ENCODE measurements at places on chromosomes 3 and 15.

GRCh38 chr15:47803767-47804166 lies 86.5 kb downstream of the SEMA6D start:
- no peak for DNase-seq

- no peak for DNase-seq
These were observed 133.8 kb upstream of the MCTP2 start for GRCh38 chr15:94097552-94097951.

- no peak for DNase-seq
These were observed 5.5 kb upstream of the TSPAN3 start for GRCh38 chr15:77076323-77076915.

- no peak for DNase-seq
These were observed 245.4 kb downstream of the ZIC4 start for GRCh38 chr3:147160984-147161383.

DNA sequence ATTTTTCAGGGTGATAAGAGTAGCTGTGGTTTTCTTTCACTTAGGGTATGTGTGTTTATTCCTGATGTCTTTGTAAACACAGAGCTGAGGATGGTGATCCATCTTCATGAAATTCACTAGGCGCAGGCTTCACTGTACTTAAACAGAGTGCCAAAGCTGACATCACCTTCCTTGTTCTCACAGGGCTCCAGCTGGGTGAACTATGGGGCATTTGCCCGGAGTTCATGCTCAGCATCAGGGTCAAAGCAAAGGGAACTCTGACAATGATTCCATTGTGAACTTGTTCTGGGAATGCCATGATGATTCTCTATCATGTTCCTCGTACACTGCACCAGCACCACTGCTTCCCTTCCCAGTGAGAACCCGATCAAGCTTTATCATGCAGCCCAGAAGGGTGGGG lies 184.8 kb upstream of the P2RY1 start:
- DNase-seq = no peak

- no peak for DNase-seq
These were observed 35.1 kb downstream of the USP3 start for GRCh38 chr15:63539521-63539920.

- DNase-seq = no peak
These were observed 233.3 kb downstream of the TIGIT start for GRCh38 chr3:114527036-114527644.

- no peak for DNase-seq
These were observed 652.3 kb upstream of the KCNMB2 start for GRCh38 chr3:177883957-177884356.

GRCh38 chr3:190051641-190052040 lies 69.1 kb downstream of the P3H2 start:
- DNase-seq = no peak

DNA sequence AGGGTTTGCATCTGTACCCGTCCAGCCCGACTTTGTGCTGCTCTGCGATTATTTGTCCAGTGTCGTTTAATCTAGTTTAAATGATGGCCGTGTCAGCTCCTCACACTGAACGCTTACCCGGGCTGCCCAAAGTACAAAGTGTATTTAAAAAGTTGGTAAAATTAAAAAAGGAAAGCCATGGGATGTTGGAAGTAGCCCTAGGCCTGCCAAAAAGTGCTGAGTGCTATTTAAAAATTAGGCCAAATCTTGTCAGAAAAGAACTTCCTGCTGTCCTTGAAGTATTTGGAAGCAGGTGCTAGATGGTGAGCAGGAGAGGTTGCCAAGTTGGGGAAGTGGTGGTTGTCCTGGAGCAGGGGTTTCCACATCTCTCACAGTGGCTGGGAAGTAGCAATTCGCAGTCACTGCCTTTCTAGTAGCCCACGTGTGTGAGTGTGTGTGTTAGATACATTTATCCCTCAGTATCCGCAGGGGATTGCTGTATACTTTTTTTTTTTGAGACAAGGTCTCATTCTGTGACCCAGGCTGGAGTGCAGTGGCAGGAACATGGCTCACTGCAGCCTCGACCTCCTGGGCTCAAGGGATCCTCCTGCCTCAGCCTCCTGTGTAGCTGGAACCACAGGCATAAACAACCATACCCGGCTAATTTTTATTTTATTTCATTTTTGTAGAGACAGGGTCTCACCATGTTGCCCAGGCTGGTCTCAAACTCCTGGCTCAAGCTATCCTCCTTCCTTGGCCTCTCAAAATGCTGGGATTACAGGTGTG lies 664 bp downstream of the PPCDC start:
- no peak for DNase-seq

DNA sequence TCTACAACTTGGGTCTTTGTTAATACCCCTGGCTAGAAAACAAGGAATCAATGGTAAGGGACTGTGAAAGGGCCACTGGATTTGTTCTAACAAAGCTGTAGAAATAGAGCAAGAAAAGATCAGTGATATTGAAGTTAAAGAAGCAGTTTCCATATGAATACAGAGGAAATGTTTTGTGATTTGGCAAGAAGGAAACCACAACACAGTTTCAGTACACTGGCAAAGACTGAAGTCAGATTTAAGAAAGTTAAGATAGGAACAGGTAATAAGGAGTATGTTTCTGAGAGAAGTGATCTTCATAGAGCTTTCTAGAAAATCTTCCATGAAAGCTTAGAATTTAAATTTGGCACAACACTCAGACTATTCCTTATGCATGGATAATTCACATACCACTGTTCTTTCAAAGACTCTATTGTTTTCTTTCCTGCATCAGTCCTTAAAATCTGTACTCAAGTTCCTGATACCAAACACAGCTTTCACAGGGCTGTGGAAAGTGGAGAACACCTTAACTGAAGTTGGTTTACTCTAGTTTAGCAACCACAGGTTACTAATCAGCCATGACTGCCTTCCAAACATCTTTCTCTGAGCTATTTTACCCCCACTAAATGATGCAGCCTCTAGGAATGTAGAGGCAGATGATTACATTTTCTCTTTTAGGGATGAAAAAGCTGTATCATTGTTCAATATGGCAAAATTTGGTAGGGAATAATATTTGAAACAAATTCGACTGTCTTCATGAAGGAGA lies 32.4 kb upstream of the ALCAM start:
- DNase-seq = no peak

DNA sequence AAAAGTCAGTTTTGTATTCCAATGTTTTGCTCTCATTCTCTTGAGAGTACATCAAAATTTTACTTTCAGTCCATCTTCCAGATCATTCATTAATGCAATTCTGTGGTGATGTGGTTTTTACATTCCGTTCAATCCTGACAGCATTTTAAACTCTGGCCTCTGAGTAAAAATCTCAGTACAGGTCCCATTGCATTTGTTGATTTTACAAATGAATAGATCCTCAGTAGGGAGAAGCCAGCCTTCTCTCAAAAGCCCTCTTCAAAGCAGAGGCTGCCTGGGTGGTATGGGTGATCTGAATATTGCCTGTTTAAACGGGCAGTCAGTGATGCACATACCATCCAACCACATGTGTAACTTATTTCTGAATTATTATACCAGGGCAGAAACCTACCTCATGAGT lies 72.5 kb upstream of the TSC22D2 start:
- DNase-seq = no peak

GRCh38 chr15:98865397-98866339 lies 141.9 kb downstream of the PGPEP1L start:
- DNase-seq = peak; percentile 87

DNA sequence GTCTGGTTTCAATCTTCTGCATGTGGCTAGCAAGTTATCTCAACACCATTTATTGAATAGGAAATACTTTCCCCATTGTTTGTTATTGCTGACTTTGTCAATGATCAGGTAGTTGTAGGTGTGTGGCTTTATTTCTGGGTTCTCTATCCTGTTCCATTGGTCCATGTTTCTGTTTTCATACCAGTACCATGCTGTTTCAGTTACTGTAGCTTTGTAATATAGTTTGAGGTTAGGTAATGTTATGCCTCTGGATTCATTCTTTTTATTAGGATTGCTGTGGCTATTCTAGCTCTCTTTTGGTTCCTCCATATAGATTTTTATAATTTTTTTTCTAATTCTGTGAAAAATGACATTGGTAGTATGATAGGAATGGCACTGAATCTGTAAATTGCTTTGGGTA lies 58.3 kb downstream of the LRRC49 start:
- DNase-seq = no peak

- no peak for DNase-seq
These were observed 10.4 kb upstream of the RTP1 start for GRCh38 chr3:187186801-187187421.

- no peak for DNase-seq
These were observed 10.7 kb downstream of the KNSTRN start for GRCh38 chr15:40392986-40393948.

DNA sequence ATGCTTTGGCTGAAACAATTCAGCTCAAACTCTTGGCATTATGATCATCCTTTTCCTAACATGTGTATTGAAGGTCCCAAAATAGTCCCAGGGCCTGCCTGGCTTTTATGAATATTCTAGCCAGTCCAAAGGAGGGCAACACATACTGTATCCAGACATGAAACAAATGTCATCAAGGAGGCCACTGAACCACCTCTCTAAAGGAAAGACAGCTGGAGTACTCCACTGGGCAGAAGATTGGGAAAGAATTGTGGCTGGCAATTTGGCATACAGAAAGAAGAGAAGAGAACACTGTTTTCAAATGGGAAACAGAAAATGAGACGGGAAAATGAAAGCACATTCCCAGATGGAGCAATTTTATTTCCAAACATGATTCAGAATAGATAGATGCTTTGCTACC lies 80.6 kb downstream of the NCEH1 start:
- no peak for DNase-seq

DNA sequence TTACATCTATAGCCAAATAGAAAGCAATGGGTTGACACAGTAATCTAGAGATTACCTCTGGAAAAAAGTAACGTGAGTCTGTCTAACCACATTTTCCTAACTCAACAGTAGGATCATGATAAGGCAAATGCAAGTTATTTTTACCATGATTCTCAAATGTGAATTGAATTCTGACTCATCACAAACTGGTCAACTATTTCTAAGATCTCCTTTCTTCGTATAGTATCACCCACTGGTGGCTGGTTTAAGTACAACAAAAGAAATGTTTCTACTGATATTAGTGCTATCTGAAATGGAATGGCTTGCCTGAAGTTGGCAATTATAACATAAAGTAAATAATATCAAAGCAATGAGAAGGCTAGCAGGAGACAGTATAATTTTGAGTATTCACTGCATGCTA lies 102.2 kb downstream of the ABI3BP start:
- DNase-seq = no peak

- DNase-seq = peak; percentile 93
These were observed 80.6 kb downstream of the FBXL22 start for GRCh38 chr15:63677778-63678177.

GRCh38 chr15:60520013-60520824 lies 41.3 kb upstream of the ICE2 start:
- no peak for DNase-seq

- DNase-seq = no peak
These were observed 195.9 kb upstream of the LRRN1 start for GRCh38 chr3:3603351-3603750.

GRCh38 chr3:50454481-50455070 lies 48.9 kb downstream of the CACNA2D2 start:
- DNase-seq = no peak

DNA sequence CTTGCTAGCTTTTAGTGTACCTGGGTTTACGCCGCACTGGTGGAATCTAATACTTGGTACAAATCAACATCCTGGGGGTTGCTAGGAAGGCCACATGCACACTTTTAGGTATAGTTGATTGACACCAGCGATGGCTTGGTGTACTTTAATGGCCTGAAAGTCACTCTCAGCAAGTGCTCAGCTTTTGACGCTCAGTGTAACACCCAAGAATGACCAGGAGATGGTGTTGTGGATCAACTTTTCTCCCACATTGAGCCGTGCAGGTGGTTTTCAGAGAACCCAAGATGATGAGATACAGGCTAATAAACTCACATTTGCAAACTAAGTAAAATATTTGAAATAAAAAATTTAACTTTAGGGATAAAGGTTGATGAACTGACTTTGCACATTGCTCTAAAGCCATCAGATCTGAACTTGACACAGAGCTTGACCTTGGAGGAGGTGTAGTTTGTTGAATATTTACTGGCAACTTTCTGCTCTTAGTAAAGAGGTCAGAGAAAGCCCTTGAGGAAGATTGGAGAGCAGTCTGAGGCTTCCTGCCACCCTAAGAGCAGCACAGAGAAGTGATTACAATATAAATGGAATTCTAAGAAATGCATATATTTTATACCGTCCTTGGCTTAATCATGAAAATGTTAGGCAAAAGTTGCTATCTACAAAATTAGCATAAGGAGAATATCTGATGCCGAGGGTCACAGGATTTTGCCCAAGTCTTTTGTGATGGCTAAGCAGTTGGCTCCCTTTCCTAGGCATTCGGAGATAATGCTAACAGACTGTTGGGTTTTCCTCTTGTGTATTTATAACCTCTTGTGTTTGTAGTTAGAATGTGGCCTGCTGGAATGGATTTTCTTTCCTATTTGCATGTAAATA lies 143.4 kb upstream of the RASGRP1 start:
- peak; percentile 70 for DNase-seq

DNA sequence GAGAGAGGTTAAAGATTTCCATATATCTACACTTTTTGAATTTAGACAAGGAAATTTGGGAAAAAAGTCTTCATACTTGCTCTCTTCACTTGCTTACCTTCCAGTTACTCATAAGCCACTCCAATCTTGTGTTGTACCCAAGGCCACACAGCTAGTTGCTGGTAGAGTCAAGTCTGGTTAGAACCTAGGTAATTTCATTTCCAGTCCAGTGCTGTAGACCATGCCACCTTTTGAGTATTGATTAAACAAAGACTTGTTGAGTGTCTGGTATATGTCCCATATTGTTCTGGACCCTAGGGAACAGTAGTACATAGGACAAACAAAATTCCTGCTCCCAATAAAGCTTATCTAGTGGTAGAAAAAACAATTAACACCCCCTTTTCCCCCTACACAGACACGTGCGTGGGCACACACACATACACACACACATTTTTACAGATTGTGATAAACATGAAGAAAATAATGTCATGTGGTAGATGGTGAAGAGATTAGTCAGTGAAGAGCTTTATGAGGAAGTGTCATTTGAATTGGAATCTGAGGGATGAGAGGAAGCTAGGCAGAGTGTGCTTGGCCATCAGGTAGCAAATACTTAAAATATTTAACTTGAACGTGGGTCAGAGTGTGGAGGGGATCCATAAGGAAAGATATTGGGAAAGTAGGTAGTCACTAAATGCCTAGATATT lies 2.1 kb downstream of the CMC1 start:
- no peak for DNase-seq

GRCh38 chr3:138260611-138261010 lies 69.0 kb downstream of the NME9 start:
- no peak for DNase-seq

GRCh38 chr3:3799173-3800079 lies at the start of gene LRRN1:
LRRN1 (plus strand) TSS chr3:3799431; CDS start chr3:3844642, 45,211 bp downstream.
- peak; percentile 77 for DNase-seq

- DNase-seq = no peak
These were observed 15.6 kb downstream of the CCRL2 start for GRCh38 chr3:46422617-46423016.
